ENCODE measurements at places on chromosomes 2 and 18.

DNA sequence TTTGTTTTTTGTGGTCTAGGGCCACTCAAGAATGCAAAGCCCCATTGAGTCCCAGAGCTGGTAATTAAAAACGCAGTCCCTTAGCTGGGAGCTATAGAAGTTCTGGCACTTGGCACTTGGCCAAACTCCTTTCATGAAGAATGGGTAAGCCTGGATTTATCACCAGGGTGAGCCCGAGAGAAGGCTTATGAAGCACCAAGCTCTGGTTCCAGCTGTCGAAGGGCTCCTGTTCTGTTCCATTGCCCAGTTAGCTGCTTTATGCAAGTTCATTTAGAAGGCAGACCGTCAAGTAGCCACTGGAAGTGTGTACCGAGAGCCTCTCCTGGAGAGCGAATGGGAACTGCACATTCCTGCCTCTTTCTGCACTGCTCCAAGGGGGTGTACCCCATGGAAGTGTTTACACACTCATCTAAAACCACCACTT, 14.2 kb downstream of the ECEL1 start:
- DNase-seq: no peak

DNA sequence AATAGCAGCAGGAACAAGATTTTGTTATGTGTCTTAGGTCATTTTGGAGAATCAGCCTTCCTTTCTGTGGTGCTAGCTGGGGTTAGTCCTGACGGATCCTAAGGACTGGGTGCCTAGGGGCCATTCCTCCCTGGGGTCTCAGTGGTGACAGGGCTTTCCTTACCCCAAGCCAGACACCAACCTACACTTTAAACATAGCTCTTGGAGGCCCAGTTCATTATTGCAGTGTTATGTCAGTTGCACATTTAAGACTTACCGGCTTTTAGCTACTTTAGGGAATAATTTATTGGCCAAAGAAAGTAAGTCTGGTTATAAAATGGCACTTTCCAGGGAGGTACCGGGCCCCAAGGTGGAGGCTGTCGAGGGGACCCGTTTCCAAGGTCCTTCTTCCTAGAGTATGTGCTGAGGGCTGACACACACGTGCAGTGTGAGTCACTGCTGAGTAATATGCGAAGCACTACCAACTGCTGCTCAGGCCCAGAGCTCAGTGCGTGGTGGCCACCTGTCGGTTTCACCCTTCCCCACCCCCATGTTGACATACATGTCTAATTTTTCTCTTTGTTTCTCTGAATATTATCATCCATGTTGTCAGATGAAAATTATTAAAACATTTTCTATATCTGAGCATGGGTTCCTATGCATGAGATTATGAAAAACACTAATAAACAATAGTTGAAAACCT, 37.0 kb upstream of the GRHL1 start:
- DNase-seq: peak; percentile 65

GRCh38 chr18:49023938-49024803, 73.4 kb upstream of the SMAD7 start:
- DNase-seq: no peak

GRCh38 chr2:188475945-188476344, 184.3 kb downstream of the GULP1 start:
- DNase-seq: no peak

DNA sequence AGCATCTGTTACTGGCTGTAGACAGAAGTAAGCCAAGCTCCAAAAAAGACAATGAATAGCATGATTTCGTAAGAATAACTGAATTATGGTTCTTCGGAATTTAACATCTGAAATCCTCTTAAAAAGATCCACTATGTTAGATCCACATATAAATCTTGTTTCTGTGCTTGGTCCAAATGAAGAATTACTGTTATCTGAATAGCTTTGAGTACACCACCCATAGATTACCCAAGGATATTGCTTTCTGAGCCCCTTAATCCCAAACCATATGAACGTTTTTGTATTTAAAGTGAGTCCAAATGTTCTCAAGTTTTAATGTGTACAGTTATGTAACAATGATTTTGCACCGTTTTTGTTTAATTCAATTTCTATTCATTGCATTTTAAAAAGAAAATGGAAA, 124.9 kb downstream of the DSC3 start:
- DNase-seq: no peak

DNA sequence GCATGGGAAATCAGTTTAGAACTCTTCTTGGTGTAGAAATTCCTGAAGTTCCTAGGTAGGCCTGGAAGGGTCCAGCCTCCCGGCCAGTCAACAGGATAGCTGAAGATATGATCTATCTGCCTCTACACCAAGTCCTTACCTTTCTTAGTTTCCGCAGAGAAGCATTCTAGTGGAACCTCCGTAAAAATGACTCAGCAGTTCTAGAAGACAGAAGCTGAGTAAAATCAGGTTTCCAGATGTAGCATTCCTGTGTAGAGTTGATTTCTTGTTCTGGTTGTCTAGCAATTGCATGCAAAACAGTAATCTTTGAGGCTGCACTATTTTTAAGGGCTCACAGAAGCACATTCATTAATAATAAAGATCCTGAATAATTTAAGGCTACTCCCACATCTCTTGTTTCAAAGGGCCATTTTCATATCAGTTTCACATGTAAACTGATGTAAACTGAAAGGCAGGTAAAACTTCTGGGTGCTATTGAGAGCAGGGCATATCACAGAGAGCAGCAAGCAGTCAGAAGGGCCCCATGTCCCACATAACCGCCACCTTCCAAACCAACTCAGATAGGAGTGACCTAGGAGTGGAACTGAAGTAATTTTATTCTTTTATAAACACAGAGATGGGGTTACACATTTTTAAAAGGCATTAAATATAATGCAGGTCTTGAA, 3.2 kb upstream of the DYTN start:
- DNase-seq: peak; percentile 73

- DNase-seq: no peak
Observed at GRCh38 chr2:149000158-149000938, 38.2 kb upstream of the LYPD6B start.

DNA sequence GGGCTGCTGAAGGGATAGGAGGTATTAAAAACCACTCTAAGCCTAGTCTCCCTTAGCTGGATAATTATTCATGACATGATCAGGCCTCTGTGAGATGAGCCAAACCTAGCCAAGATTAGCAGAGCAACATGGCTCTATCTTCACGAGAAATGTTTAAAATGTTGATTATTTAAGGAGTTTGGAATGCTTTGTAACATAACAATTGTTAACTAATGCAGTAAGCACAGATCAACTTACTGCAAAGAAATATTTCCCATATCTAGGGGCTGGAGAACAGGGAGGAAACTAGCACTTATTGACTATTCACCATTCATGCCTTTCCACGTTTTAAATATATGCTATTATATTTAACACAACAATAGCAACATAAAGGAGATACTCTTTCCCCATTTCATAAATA, 833.7 kb upstream of the CHAC2 start:
- no peak for DNase-seq

GRCh38 chr2:61920548-61920947, 15.1 kb downstream of the COMMD1 start:
- no peak for DNase-seq
